ENCODE measurements at places on chromosomes 4 and X.

- DNase-seq, result no peak
Observed at GRCh38 chrX:39063702-39064101, 262.4 kb downstream of the MID1IP1 start.

- no peak for DNase-seq
Observed at GRCh38 chr4:138616775-138617174, 374.6 kb upstream of the SLC7A11 start.

- no peak for DNase-seq
Observed at GRCh38 chr4:89469516-89469915, 161.9 kb upstream of the GPRIN3 start.

DNA sequence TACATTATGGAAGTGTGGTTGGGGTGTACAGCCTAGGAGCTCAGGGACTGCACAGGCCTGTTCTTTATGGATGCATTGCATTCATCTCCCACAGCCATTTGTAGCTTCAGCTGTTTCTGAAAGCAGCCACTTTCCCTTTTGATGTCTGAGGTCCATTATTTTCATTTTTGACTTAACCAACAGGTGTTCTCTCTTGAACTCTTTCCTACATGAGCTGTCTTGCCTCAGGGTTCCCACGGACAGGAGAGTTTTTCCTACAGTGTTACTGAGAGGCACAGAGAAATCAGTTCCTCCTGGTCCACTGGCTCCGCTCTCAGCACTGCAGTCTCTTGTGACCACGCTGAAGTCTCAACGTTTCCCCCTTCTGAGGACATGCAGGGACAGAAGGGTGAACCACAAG lies 87.2 kb downstream of the RASL11B start:
- no peak for DNase-seq

GRCh38 chr4:66567551-66567950 lies 897.3 kb upstream of the EPHA5 start:
- DNase-seq, result no peak

DNA sequence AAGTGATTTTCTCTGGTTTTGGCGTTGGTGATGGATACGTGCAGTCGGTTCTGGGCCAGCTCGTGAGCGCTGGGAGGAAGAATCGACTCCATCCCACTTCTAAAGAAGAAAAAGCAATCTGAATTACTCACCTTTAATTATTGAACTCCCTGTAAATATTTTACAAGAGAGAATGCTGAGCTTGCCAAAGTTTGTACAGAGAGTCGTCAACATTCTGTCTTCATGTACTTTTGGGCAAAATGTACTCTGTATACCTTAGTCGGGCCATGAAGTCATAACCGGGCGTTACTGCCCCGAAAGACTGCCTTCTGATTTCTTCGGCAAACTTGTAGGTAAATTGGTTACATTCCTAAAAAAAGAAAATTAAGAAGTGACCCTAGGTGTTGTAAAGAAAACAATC lies 5.5 kb downstream of the PNPLA4 start:
- no peak for DNase-seq

DNA sequence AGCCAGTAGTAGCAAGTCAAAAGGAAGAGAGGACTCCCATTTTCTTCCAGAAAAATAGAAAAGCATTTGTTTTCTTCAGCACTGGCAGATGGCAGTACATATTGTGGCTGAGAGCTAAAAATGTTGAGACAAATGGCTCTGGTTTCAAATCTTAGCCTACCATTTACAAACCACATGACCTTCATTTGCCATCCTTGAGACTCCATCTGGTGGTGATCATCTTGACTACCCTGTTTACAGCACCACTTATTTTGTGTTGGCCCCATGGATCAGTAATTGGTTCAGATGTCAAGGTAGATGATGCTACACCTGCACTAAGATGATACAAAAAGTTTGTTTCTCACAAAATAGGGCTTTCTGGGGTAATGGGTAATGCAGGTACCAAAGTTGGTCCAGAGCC lies 951.8 kb upstream of the IGFBP7 start:
- no peak for DNase-seq

DNA sequence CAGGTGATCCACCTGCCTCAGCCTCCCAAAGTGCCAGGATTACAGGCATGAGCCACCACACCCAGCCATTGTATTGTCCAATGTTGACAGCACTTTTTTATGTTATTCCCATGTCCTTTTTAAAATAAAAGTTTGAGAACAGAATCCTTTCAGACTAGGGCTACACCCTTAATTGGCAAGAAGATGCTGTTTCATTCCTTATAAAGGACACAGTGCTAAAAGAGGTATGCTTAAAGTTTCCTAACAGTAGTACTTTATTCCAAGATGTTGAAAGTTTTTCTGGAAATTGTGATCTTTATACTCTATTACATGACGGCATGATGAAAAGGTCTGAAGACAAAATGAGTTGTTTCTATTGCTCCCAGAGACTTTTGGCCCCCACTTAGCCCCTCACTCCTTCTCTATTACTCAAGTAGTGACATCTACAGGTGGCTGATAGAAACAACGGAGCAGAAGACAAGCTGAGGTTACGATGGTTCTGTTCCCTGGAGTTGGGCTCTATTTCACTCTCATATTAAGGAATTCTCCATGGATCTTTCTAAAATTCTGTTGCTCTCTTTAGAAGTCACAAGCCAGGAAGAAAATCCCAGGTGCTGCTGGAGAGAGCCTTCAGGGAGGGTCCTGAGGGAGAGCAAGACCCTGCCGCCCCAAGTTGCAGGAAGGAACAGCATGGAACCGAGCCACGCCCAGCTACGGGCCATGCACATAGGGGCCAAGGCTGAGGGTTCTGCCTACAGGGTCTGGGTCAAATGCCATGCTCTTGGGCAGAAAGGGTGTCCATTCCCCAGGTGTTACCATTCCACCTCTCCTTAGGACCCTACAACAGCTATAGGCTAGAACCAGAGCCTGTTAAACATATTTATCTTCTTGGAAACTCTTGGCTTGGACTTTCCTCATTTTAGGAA lies 22.8 kb downstream of the RPL9 start:
- no peak for DNase-seq

- no peak for DNase-seq
Observed at GRCh38 chr4:40933272-40934053, 183.7 kb downstream of the NSUN7 start.

DNA sequence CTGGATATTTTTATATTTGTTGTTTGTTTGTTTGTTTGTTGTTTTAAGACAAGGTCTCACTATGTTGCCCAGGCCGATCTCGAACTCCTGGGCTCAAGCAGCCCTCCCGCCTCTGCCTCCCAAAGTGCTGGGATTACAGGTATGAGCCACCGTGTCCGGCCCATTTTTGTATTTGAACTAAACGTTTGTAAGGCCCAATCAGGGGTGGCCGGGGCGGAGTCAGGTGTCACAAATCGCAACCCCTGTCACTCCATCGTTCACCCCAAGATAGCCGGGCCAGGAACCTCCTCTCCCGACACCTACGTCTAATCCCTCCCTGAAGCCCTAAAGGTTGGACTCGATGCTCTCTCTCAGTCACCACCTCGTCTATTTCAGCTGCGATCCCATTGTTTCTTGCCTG lies 722 bp upstream of the EFHC2 start:
- no peak for DNase-seq

DNA sequence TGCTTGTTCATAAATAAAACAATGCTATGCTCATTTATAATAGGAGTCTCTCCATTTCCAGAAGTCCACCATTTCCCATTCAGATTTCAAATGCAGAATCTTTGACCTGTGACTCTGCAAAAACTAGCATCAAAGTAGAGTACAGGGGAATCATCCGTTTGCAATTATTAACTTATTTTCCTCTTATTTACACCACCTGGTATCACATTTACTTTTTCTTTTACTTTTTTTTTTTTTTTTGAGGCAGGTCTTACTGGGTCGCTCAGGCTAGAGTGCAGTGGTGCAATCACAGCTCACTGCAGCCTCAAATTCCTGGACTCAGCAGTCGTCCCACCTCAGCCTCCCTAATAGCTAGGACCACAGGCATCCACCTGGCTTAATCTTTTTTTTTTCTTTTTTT lies 37.6 kb downstream of the RBM47 start:
- no peak for DNase-seq

GRCh38 chr4:57494821-57495220 lies 384.6 kb upstream of the IGFBP7 start:
- DNase-seq, result no peak

DNA sequence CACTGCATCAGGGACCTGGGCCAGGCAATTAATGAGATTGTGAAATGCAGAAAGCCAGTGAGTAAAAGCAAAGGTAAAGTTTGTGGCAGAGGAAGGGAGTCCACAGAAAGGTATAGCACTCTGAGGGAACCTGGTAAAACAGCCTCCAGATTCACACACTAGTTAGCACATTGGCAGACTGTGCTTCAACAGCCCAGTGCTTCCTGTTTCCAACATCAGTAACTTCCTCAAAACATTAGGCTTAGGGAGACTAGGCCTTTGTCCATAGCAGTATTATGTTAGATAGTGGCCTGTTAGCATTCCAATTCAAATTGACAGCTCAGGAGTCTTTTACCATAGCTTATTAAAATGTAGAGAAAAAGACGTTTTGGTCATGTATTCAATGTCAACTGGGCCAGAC lies 582.6 kb upstream of the ACTRT1 start:
- no peak for DNase-seq

- DNase-seq, result no peak
Observed at GRCh38 chr4:9898596-9899305, 117.3 kb downstream of the DRD5 start.

GRCh38 chrX:39519030-39519488 lies 578.7 kb downstream of the BCOR start:
- DNase-seq, result no peak

- DNase-seq, result no peak
Observed at GRCh38 chr4:2047031-2047660, 12.0 kb upstream of the NAT8L start.

DNA sequence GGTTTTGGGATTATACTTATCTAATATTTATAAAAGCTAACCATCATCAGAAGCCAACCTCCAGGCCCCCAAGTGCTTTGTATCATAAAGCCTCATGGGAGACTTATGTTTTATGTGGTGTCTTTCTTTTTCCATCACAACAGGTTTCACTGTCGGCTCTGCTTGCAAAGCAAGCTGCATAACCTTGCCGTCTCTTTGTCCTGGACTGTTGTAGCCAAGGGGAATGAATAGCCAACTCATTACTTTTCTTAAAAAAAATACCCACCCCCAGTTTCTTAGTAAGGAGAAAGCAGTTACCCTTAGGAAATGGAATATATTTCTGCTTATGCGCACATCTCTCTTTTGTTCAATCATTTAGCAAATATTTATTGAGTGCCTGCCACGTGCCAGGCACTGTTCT lies 40.7 kb downstream of the FAM184B start:
- no peak for DNase-seq

DNA sequence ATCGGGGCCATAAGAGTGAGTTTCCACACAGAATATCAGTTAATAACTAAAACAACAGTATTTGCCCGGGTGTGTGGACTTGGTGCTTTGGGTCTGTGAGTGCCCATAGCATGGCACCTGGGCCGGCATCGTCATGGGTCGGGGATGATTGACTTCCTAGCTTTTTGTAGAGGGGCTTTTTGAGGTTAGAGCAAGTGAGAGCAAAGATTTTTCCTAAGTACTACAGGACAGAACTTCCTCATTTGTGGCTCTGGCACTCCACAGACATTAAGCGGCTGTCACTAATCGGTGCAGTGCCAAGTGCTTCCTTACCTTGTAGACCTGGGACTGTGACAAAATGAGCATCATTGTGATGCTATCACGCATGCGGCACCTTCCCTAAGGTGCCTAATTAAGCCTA lies 81.0 kb downstream of the SHROOM2 start:
- no peak for DNase-seq

DNA sequence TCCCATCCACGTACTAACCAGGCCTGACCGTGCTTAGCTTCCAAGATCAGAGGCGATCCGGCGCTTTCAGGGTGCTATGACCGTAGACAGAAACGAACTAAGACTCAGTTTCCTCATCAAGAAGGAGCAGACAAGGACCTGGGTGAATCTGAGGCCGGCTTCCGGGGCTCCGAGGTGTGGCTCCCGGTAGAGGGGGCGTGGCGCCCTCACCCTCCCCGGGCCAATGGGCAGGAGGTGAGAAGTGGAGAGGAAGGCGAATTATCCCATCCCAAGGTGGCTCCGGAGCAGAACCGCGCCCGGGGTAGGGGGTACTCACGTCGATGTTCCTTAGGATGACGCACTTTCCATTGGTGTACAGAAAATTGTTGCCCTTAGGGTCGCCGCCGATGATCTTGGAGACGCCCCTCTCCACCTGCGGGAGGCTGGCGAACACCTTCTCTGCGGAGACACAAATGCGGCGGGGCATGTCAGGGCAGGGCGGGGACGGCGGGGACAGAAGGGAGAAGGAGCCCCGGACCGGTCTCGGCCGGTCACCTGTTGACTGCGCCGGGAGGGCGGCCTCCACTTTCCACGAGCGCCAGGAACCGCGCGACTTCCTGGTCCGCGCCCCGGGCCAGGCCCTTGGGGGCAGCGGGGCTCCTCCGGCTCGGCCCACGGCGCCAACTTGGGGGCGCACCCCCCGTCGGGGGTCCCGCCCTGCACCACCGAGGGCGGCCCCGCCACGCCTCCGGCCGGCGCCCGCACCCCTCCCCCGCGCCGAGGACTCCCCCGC lies 616 bp downstream of the WDR1 start:
- no peak for DNase-seq

DNA sequence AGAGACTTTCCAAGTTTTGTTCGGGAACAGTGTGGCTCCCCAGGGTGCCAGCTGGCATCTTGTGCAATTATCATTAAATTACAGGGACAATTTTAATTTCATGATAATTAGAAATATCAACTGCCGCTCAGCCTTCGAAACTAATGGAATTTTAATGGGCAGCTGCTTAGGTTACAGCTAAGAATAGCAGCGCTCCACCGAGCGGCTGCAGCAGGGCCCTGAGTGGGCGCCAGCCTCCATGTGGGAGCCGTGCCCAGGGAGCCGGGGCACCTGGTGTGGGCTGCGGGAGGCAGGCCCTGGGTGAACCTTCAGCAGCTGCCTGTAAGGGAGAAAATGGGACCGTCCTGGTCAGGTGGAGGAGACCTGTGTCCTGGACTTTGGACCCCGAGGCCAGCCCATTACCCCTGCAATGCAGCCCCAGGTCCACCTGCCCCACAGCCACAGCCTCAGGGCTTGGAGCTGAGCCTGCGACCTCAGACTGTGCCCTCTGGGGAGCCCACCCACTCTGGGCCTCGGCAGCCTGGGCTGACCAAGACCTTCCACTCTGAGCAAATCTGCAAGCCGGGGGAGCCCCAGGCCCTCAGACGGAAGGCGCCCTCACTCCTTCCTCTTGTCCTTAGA lies 21.1 kb downstream of the MSANTD1 start:
- no peak for DNase-seq

DNA sequence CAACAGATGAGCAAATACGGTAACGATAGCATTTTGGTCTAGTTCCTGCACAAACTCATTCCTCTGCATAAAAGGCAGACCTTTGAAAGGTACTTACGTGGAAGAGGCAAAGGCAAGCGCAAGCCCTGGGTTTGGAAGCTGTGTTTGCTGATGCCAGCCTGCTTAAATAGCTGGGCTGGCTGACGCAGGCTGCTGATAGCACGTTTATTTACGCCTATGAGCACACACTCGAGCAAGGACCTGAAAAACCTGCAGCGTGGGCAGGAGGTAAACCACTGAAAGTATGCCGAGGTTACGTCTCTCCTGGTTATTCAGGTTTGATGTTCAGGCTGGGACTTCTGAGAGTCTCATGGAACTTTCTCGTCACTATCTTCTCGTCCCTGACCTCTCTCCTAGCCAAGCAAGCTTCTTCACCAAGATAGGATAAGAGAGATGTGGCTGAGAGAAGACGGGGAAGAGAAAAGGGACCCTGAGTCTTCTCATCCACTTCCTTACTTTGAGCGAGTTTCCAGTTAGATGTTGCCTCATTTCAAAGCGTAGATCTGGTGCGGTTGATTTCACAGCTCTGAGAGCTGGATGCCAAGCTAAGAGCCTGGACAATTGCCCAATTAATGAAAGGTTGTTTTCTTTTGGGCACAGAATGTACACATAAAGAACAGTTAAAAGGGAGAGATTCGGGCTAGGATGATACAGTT lies at the start of gene HOPX:
Gene HOPX, minus strand, starts transcription at position 139 of the 695 bp plus-strand sequence. CDS start 23,480 bp downstream, outside the sequence.
- DNase-seq, result no peak
